Stimulated activated CD4-positive, alpha-beta T cell treated with anti-CD3 and anti-CD28 coated beads, Interleukin-15, amount 100 ng/mL, for 1 hour (primary cell): ENCODE measurements at places on chromosomes 4 and X.

DNA sequence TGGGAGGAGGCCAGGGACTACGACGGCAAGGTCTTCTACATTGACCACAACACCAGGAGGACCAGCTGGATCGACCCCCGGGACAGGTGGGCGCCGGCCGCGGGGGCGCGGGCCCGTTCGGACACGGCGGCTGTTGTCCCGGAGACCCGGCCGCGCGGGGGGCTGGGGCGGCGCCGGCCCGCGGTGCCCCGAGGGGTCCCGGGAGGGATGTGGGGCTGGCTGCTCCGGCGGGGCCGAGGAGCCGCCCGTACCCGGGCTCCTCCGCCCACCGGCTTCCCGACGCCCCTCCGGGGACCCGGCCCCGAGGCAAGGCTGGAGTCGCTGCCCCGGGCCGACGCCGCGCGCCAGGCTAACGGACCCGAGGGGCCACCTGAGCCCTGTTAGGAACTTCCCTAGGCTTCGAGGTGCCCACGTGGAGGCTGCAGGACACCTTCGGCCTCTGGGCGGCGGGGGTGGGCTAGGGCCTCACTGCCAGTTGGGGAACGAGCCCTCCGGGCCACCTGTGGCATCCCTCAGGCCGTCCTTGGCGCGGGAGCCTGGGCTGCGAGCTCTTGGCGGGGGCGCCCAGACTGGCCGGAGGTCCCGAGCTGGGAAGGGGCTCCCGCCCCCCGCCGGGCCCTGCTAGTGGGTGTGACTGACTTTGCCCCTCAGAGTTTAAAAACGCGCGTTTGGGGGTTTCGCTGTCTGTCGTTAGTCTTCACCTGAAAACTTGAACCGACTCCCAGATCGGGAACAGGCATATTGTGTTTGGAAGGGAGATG lies 660 bp downstream of the WWC2 start:
- DNase-seq: no peak

DNA sequence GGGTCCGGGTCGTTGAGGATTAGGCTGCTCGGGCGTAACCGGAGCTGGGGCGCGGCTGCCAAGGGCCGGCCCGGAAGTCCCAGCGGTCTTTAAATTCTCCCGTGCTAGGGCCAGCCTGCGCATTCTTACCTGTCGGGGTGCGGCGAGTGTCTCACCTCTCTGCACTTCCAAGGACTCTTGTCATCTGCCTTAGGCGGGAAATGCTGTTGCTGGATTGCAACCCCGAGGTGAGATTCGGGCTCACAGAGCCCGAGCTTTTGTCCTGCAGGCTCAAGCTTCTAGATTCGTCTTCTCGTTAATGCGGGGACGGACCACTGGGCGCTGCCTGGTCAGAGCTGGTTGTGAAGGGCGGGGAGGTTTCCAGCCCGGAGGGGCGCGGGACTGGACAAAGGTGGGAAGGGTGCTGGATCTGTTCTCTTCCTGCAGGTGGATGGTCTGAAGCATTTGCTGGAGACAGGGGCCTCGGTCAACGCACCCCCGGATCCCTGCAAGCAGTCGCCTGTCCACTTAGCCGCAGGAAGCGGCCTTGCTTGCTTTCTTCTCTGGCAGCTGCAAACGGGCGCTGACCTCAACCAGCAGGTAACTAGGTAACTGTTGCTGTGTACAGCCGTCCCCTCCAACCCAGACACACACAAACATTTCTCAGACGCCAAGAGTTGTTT lies at the start of gene ANKRD37:
Gene ANKRD37, plus strand, starts transcription at position 118 of the 662 bp plus-strand sequence. Its CDS starts 83 bp downstream, at position 201.
- no peak for DNase-seq

DNA sequence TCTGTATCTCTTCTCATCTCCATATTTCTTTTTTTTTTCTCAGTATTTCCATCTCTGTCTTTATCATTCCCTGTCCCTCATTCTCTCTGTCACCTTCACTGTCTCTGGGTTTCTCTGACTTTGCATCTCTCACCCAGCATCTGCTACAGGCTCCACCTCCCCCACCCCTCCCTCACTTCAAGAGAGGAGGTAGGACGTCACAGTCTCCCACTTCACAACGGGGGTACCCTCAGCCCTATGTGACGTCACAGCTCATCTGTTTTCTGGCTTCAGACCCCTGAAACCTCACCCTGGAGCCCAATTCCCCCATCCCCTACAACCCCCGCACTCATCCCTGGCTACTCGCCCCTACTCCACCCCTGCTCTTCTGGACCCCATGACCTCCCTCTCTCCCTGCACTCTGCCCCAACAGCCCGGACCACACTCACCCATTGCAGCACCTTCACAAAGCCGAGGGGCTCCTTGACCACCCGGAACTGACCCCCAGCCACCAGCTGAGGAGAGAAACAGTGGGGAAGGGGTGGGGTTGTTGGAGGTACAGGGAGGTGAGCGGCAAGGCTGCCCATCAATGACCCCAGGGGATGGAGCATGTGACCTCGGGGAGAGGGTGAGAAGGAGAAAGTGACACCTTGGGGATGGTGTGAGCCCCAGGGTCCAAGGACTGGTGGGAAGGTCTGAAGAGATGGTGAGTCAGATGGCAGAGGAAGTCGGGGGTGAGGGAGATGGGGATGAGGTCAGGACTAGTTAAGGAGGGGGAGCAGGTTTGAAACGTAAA lies 1.3 kb downstream of the SYP start:
- DNase-seq: no peak

GRCh38 chr4:151908734-151909497 lies 148.1 kb upstream of the GATB start:
- DNase-seq: no peak

GRCh38 chr4:119478446-119479179 lies 150.0 kb downstream of the PDE5A start:
- DNase-seq: no peak

GRCh38 chrX:143661286-143661685 lies 25.4 kb upstream of the SLITRK4 start:
- DNase-seq: no peak

DNA sequence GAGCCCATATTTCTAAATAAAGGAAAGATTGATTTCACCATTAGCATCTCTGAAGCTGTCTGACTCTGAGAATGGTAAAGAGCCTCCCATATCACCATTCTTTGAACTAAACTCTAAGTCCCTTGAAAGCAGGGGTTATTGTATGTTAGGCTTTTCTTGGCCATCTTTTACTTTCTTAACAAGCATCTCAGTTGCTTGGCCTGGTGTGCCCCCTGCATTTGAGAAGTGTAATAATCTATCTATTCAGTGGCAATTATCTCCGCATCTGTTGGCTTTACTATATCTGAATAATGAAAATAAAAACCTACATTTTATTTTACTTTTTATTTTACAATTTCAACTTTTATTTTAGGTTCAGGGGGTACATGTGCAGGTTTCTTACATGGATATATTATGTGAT lies 128.3 kb upstream of the ARMCX2 start:
- no peak for DNase-seq

GRCh38 chr4:81405900-81406401 lies 65.8 kb downstream of the RASGEF1B start:
- DNase-seq: no peak

DNA sequence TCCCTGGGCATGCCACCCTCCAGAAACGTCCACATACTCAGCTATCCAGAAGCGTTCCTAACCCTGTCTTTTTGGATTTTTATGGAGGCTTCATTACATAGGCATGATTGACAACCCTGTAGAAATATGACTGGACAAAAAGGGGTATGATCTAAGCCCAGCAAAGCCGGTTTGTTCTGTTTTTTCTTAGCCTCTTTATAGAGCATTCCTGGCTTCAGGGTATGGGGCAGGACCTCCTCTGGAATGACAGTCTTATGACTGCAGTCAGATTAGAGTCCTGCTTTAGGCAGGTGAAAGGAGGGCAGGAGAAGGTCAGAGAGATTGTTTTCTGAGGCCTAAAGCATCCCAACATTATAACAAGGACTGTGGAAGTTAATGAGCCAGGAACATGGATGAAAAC lies 137.4 kb downstream of the DCLK2 start:
- no peak for DNase-seq

- no peak for DNase-seq
These were observed 419.9 kb upstream of the NWD2 start for GRCh38 chr4:36824682-36825081.

- no peak for DNase-seq
These were observed 609.5 kb upstream of the FAT1 start for GRCh38 chr4:187333151-187333550.
